ENCODE measurements at places on chromosomes 4 and X.

DNA sequence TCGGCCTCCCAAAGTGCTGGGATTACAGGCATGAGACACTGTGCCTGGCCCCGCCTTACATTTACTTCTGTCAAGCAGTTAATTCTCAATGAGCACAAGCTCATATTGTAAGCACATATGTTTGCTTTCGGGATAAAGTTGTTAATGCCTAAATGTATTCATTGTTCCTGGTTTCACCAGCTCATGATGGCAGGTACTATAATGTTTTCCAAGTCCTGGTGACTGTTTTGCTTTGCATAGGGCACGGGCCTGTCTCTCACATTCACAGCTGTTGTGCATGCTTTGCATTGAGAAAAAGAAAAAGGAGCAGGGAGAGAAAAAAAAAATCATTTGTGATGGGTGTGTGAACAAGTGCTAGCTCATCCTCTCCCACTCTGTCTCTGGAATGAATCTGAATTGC is 661.2 kb upstream of the TENM3 start:
- no peaks in the 10 kb centered on the region for H3K27me3 ChIP-seq
- H3K27ac ChIP-seq: no peak overlapping the region
- H3K4me3 ChIP-seq: no peak overlapping the region
- no peaks in the 10 kb centered on the region for H3K4me1 ChIP-seq

DNA sequence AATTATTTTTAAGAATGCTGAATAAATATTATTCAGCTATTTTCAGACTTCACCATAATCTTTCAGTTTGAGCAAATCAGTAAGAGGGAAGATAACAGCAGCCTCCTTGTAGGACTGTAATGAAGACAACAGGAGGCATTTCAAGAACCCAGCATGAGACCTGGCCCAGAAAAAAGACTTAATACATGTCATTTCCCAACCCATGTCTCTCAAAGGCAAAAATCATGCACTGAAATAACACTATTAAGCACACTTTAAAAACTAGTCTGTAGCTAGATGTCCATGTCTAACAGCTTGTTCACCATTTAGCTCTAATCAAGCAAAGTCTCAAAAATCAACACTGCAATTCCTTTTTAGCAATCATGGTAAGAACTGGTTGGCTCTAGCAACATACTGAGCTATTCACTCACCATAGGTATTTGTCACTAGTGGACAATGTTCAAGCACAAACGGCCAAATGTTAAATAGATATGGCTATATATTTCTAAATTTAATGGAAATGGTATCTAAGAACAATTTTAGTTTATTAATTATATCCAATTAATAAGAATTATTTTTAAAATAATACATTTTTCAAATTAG is 109.9 kb downstream of the WDFY3 start:
- H3K4me3 ChIP-seq: no peak overlapping the region
- no peaks in the 10 kb centered on the region for H3K36me3 ChIP-seq
- DNase-seq: no peak
- no peaks in the 10 kb centered on the region for H3K27me3 ChIP-seq
- H3K27ac ChIP-seq: no peak overlapping the region

DNA sequence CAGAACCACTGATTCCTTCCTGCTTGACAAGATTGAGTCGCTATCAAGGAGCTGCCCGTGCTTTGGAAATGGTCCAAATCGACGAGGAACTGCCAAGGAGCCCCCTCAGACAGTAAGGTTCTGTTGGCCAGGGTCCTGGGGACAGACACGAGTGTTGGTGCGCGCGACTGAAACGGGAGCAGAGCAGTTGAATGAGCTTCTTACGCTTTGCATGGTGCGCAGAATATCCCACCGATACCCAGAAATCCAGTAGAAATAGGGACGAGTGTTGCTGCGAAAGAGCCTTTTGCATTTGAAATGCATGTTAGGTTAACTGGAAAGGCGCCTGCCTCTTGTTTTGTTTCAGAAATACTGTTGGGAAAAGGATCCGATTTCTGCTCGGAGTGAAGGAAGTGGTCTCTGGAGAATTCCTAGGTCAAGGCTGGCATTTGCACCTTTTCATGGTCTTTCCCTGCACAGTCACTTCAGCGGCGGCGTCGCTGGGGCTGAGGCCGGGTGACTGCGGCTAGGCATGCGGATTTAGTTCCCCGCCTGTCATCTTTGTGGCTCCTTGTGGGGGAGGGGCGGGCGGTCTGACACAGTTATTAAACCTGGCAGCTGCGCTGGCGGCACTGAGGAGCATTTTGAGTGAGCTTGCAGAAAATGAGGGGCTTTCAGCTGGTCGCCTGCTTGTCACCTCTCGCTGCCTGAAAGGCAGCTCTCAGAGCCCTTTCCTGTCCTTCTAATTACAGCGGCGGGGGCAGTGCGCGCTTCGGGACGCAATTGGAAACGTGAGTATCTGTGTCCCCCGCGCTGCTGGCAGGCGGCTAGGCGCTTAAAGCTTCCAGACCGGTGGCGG is 51.5 kb upstream of the TRIM2 start:
- H3K4me3 ChIP-seq: peak overlapping the region; percentile 66
- no peak overlapping the region for H3K27ac ChIP-seq
- peak; percentile 71 for DNase-seq
- H3K4me1 ChIP-seq: peaks cover 7% of the 10 kb centered on the region

- no peaks in the 10 kb centered on the region for H3K27me3 ChIP-seq
- no peak overlapping the region for H3K4me3 ChIP-seq
- H3K4me1 ChIP-seq: no peaks in the 10 kb centered on the region
- DNase-seq: no peak
- no peaks in the 10 kb centered on the region for H3K36me3 ChIP-seq
Observed at GRCh38 chr4:17531538-17532285, 16.7 kb downstream of the CLRN2 start.

DNA sequence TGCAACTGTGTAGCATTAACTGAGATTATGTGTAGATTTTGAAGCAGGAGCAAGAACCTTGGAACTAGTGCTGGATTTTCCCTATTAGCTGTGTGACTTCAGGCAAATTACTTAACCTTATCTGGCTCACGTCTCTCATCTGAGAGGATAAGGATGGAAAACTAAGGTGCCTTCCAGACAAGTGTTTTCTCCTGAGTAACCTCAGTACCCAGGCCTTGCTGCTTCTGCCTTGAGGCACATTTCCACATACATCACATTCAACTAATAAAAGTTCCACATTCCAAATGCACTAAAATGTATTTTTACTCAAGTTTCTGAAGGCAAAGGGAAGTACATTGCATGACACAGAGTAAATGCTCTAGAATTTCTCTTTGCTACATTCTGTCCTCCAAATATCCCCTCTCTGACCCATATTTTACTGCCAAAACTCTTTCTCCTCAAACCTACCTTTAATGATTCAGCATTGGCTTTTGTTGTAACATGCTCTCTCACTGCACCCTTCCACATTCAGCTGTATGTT is 195.4 kb upstream of the ADGRL3 start:
- no peaks in the 10 kb centered on the region for H3K4me1 ChIP-seq
- no peak overlapping the region for H3K4me3 ChIP-seq
- no peaks in the 10 kb centered on the region for H3K27me3 ChIP-seq
- DNase-seq: no peak

All from H1 (cell line).